ENCODE measurements at places on chromosomes 13 and 19.

DNA sequence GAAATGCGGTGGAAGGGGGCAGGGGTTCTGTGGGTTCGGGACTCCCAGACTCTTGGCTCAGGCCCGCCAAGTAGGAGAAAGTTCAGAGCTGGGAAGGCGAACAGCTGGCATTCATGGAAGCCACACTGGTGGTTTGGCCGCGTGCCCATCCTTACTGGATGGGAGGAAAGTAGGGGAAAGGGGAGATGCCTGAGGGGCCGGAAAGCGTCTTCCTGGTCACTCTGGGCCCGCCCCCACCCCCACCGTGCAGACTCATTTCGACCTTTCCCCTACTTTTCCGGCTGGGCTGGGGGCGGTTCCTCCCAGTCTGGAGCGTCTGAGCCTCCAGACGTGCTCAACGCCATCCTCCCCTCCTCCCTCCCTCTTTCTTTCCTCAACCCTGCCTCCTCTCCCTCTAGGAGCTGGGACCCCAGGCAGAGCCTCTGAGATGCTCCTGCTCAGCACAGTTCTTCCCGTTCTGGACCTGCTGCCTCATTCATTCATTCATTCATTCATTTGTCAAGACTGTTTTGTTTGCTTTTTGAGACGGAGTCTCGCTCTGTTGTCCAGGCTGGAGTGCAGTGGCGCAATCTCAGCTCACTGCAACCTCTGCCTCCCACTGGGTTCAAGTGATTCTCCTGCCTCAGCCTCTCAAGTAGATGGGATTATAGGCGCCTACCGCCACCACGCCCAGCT lies 3.5 kb downstream of the ANGPTL4 start:
- peak; percentile 76 for DNase-seq

DNA sequence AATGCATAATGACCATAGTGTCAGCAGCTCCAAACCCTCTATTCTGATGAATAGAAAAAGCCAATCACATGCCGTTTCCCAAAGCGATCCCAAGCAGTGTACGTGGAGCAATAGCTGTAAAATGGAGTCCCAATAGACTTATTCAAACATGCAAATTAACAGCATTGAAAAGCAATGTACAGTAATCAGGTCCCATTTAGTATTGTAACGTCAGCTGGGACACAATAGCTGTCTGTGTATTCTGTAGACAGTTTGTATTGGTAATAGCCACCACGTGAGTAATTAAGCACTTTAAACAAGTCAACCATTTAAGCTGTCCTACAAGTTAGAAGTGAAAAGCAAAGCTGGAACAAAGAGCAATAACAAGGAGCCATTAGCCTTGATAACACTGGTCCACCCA lies 698.2 kb downstream of the PCDH17 start:
- DNase-seq, result peak; percentile 15

GRCh38 chr13:59774491-59774971 lies 389.2 kb downstream of the DIAPH3 start:
- DNase-seq, result peak; percentile 45

DNA sequence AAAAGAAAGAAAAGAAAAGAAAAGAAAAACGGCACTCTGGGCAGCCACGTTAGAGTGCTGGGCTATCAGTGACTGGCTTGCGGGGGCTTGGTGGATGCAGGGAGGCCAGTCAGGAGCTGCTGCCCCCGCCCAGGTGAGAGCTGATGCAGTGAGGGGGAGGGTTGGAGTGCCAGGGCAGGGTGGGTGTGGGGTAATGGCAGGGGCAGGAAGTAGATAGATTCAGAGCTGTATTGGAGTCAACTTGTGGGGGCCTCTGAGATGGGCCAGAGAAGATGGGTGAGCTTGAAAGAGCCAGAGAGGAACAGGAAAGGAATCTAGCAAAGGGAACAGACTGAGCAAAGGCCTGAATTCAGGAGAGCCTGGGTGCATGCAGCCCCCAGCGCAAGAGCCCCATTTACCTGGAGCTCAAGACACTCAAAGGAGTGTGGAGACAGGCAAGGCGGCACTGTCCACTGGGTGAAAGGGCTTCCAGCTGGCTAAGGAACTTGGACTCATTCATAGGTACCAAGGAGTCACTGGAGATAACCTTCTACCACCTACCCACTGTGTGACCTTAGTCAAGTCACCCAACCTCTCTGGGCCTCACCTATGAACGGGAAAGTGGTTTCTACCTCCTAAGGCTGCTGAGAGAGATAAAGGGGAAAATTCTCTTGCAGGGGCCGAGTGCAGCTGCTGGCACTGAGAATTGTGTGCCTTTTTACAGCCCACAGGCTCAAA lies 20.2 kb downstream of the VSTM2B start:
- DNase-seq, result no peak

DNA sequence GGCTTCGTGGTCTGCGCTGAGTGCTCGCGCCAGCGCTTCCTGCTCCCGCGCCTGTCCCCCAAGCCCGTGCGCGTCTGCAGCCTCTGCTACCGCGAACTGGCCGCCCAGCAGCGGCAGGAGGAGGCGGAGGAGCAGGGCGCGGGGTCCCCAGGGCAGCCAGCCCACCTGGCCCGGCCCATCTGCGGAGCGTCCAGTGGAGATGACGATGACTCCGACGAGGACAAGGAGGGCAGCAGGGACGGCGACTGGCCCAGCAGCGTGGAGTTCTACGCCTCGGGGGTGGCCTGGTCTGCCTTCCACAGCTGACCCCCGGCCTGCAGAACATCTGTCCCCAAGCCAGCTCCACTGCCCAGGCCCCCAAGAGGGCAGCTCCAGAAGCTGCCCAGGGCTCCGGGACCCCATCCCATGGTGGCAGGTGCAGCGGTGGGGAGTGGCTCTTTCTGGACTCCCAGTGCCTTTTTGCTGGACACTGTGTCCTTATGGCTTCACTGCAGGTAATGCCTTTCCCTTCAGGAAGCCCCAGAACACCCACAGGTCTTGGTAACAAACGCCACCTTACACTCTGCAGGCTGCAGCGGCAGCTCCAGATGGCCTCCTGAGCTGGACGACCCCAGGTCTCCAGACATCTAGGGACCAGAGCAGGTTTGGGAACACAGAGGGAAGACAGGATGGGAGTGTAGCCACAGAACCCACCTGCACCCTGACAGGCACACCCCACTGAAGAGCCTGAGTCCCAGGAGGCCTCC lies 9.3 kb downstream of the PLEKHF1 start:
- DNase-seq, result no peak

- no peak for DNase-seq
Observed at GRCh38 chr13:40535345-40535836, 131.1 kb downstream of the FOXO1 start.

DNA sequence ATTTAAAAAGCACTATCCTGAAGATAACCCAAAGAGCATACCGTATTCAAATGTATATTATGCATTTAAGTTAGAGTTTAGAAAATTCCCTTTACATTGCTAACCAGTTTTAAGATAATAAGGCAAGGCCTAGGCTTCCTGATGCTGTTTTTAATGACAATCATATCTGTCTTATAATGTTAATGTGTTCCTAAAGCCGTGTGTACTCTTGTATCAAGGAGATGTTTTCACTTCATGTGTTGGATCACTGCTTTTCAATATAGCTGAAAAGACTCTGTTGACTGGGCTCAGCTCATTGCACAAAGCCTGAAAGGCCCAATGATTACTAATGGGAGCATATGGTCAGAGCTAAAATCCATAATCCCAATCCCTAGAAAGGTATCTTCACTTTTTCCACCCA lies 81.6 kb downstream of the DACH1 start:
- no peak for DNase-seq

GRCh38 chr13:80504453-80504852 lies 163.5 kb upstream of the SPRY2 start:
- no peak for DNase-seq

- DNase-seq, result no peak
Observed at GRCh38 chr13:75174481-75174880, 307.5 kb downstream of the TBC1D4 start.

DNA sequence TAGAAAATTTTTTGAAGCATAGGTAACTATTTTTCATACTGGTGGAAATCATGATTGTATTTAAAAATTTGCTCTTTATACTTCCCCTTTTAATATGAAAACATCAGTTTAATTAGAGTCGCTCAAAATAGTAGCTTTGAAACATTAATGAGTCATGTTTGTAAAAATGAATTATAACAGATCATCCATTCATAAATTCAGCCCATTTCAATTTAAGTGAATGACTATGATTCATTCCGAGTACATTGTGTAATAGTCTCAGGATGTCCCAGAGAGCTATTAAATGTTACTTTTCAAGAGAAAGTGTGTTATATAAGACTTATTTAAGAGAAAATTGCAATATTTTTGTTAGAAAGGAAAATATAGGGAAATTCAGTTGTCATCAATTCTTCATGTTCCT lies 111.0 kb downstream of the FNDC3A start:
- DNase-seq, result no peak

GRCh38 chr19:38718747-38719543 lies 25.3 kb downstream of the CAPN12 start:
- no peak for DNase-seq

DNA sequence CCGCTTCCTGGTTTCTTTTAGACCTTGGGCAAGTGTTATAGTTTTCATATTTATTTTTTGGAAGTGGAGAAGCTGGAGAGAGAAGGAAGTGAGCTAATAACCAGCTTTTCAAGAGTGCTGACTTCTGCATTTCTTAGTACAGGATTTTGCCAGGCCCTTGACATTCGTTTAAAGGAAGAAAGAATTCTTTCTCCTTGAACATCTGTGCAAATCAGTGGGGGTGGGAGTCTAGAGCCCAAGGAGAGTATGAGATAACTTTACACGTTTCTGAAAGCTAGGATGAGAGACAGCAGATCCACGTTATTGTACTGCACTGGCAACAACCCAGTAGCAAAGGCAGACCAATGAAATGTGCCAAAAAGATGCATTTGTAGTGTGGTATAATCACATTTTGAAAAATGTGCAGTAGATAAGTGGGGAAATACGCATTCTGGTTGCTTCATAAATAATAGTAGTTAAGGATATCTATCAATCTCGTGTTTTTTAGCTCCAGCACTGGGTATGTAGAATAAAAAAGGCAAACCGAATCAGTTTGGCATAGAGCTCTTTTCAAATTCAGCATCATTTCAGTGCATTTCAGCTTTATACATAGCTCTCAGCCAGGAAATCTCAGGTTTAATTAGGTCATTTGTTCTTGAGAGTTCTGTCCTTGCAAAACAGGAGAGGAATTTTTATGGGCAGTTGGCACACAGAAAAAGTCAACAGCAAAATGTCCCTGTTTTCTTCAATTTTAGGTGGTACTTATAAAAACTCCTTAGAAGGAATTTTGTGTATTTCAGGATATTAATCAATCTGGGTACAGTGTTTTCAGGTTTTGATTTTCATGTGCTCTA lies 4.3 kb downstream of the RNF113B start:
- DNase-seq, result no peak

- DNase-seq, result peak; percentile 64
Observed at GRCh38 chr19:15701757-15702533, 25.9 kb upstream of the OR10H2 start.

DNA sequence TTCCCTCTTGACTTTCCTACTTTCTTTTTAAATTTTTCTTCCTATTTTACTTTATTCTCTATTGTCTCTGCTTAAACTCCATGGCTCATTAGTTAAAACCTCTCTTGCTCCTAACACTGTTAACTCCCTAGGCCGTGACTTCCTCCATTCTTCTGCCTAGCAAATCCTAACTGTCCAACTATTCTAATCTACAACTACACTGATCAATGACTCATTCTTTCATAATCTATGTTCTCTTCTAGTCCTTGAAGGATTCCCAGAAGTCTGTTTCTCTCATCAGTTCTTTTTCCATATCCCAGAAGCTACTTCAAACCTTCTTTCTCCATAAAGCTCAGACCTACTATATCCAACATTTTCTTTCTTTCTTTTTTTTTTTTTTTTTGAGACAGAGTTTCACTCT lies 66.9 kb downstream of the MICU2 start:
- no peak for DNase-seq

DNA sequence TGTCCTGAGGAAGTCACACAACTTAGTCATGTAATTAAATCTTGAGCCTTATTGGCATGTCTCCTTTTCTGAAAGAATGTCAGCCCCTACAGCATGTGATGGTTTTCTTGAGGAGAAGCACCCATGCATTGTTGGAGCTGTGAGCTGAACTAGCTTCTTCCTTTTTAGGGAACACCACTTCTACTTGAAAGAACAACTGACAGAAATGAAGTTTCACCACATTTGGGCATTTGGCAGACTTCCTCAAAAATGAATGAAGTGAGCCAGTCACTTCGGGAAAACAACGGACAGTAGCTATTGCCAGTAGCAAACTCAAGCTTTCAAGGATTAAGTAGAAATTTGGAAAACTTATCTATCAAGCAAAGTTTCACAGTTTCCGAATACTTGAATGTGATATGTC lies 1351.3 kb downstream of the EFNB2 start:
- DNase-seq, result no peak

DNA sequence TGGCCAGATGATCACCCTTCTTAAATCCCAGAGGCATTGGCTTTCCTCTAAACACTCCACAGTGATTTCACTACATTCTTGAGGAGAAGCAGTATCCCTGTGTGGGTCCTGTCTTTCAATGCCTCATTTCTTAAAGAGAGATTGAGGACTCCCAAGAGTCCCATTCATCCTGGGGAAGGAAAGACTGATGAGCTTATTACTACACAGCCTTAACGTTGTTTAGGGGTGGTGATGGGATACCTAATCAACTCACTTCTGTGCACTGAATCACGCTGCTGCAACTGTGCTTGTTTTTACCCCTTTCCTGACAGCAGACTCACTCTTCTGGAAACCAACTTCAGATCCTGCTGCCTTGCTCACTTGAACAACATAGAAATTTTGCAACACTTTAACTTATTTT lies 203.1 kb downstream of the RGCC start:
- DNase-seq, result no peak

DNA sequence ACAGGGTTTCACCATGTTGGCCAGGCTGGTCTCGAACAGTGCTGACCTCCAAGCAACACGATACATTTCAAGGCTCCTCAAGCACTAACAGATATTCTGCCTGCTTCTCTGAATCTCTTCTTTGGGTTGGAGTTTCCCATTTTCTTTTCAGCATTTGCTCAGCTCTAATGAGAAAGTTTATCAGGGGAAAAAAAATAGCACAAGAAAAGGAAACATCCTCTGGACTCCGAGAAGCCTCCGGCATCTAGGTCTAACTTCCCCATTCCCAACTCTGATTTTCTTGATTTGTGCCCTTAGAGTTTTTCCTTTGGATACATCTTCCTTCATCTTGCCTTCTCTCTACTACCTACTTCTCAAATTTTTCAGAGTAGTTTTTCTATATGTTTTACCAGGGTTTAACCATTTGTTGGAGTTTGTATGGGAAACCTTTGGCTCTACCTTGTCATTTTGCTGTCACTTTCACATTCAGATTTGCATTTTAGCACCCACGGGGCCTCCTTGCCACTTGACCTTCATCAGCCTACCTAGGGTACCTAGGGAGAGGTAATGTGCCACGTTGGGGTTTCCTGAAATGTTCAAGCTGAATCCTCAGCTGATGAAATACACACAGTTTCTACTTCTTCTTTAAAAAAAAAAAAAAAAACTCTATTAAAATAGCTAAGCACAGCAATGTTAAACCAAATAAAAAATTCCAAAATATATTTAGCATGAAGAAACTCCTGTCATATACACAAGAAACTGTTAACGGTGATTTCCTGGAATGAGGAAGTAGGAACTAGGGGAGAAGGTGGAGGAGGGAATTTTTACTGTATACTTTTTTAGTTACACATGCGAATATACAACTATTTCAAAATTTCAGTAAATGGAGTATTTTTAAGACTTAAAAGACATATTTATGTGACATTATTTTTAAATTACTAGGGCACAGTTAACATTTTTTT lies 5.1 kb upstream of the USP12 start:
- DNase-seq, result no peak

Data from NCI-H2171 treated with DMSO at 0.1 percent for 48 hours (cell line).